A549 (cell line): ENCODE measurements at places on chromosomes 6 and 20.

- DNase-seq, result peak; percentile 67
Observed at GRCh38 chr6:41895300-41896233, at the start of gene USP49. USP49 (minus strand) TSS chr6:41895375; CDS start chr6:41806983, 88,392 bp downstream.

DNA sequence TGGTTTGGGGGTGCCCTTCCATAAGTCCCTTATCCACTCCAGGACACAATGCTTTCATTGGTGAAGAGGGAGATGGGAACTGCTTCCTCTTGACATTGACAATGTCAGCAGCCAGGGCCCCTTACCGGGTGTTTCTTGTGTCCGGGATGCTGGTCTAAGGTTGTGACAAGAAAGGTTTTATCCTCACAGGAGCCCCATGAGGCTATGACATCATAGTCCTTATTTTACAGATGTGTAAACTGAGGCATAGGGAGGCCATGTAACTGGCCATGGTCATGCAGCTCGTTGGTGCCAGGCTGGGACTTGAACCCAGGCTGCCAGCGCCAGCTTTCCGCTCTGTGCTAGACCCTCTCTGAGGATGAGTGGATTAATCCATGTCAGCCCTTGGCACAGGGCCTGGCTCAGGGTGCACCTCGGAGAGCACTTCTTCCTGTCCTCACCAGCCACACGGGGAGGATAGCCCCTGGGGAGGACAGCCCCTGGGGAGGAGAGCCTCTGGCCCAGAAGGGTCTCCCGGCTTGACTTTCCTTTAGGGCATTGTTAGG, 157.3 kb downstream of the SYCP2 start:
- no peak for DNase-seq

- peak; percentile 35 for DNase-seq
Observed at GRCh38 chr6:32439602-32440214, at the start of gene HLA-DRA. HLA-DRA (plus strand) TSS chr6:32439887; CDS start chr6:32439951, 64 bp downstream.

- DNase-seq, result no peak
Observed at GRCh38 chr6:25056130-25056529, 120.4 kb upstream of the RIPOR2 start.

GRCh38 chr6:14622909-14623505, 505.4 kb downstream of the CD83 start:
- no peak for DNase-seq

- no peak for DNase-seq
Observed at GRCh38 chr6:128712898-128713297, 170.0 kb upstream of the LAMA2 start.

DNA sequence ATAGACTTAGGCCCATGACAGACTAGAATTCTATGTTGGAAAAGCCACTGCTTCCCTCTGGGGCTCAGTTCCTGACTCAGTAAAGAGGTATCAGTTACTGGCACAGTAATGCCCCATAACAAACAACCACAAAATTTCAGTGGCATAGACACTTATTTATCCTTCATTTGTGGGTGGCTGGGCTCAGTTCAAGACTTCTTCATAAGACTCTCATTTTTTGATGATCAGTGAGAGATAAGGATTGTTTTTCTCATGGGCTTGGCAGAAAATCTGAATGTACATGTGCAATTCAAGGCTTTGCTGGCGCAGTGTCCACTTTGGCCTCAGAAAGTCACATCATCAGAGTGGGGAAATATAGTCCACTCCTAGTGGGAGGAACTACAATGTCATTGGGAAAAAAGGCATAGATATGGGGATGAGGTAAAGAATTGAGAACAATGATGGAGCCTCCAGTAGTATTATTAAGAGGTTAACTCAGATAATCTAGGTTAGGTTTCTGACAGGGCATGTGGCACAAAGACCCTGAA, 384.6 kb upstream of the FLRT3 start:
- no peak for DNase-seq

DNA sequence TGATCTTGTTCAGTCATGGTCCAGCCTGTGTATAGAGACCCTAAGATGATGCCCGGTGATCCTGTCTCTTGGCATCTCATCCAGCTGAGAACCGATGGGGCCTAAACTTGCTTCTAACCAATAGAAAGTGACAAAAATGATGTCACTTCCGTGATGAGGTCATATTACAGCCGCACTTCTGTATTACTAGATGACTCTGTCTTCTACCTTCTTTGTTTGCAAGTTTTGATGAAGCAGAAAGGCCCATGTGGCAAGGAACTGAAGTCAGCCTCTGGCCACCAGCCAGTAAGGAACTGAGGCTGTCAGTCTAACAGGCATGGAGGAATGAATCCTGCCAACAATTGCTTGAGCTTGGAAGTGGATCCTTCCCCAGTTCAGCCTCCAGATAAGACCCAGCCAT, 32.8 kb upstream of the HLA-C start:
- DNase-seq, result no peak

DNA sequence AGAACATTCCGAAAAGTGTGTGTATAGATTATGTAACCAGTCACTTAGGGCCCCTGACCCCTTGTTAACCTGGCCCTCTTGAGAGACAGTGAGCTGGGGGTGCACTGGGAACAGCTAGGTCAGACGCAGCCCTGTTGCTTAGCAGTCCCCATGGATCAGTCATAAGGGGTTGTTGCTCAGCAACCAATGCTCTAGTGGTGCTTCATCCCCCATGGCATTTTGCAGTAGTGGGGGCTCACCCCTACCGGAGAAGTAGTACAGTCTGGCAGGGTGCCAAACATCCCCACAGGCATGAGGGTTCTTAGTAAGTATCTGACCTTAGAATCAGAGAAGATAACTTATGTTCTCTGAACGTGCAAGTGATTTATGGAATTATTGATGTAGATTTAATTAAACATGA, 12.3 kb downstream of the PKIB start:
- DNase-seq, result no peak

GRCh38 chr6:68911811-68912210, 276.7 kb downstream of the ADGRB3 start:
- DNase-seq, result no peak

DNA sequence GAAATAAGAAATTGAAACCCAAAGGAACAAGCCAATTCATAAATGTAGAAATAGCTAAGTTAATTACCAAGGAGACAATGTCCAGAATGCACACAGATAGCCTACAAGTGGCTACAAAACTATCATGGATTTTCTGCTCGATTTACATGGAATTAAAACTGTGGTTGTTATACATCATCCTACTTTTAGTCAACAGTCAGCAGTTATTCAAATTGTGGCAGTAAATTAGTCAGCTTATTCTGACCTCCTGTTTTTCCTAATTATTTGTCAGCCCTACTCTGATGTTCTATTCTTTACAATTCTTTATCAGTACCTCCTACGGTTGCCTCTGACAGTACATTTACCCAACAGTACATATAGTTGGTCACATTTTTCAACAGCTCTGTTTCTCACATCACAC, 29.6 kb downstream of the RBL1 start:
- DNase-seq, result no peak

- no peak for DNase-seq
Observed at GRCh38 chr6:81940451-81940985, 188.0 kb upstream of the TENT5A start.
